ENCODE measurements at places on chromosomes 6 and 20. TPM values are rescaled to one million over a fixed set of nuclear protein-coding genes. Genes with fewer than 3 reads are reported as not detected.

DNA sequence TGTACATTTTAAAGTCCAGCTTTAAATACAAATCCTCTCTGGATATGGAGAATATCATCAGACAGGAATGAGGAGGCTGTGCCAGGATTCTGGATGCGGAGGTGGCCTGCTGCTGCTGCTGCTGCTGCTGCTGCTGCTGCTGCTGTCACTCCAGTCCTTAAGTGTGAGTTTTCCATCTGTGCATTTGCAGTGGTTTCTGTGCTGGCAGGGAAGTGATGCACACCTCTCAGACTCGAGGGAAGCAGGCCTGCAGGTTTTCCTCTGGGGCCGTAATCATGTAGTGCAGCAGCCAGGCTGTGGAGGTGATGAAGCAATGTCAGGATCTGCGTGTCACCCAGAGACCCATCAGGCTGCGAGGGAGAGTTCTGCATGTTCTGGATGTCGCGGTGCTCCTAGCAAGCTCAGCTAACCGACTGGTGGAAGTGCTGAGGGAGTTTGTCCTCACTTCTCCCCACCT is 32.0 kb downstream of the CFAP61 start:
- H3K4me3 ChIP-seq, result peak overlapping the region; percentile 71
- H3K27me3 ChIP-seq, result no peaks in the 10 kb centered on the region
- H3K36me3 ChIP-seq, result peaks cover 22% of the 10 kb centered on the region
- peak; percentile 88 for DNase-seq
- H3K4me1 ChIP-seq, result peaks cover 21% of the 10 kb centered on the region

DNA sequence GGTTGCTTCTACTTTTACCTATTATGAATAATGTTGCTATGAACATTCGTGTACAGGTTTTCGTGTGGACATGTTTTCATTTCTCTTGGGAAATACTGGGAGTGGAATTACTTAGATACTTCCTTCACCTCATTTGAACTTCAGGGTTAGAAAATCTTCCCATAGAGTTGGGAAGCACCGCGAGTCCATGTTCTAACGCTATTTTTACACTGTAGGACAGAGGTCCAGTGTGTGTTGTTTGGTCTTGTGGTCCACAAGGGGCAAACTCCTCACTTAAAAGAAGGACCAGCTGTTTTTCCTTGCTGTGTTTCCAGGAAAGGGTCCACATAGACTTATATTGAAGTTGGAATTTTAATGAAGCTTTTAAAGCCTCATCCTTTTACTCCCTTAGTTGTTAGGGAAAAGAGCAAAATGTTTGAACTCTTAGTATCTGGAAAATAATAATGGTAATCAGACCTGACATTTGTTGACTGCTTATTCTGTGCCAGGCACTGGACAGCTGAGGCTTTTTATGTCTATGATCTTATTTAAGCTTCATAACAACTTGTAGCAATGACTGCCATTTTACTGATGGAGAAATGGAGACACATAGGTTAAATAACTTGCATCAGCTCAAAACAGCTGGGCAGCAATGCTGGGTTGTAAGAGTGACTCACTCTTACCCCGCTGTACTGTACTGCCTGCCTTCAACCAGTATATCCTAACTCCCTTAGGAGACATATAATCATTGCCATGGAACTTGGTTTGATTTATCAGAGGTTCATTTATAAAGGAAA is 52.0 kb downstream of the CDC5L start:
- peaks cover 36% of the 10 kb centered on the region for H3K4me1 ChIP-seq
- no peaks in the 10 kb centered on the region for H3K36me3 ChIP-seq
- no peaks in the 10 kb centered on the region for H3K27me3 ChIP-seq
- H3K27ac ChIP-seq, result peak overlapping the region; percentile 71
- H3K4me3 ChIP-seq, result no peak overlapping the region

DNA sequence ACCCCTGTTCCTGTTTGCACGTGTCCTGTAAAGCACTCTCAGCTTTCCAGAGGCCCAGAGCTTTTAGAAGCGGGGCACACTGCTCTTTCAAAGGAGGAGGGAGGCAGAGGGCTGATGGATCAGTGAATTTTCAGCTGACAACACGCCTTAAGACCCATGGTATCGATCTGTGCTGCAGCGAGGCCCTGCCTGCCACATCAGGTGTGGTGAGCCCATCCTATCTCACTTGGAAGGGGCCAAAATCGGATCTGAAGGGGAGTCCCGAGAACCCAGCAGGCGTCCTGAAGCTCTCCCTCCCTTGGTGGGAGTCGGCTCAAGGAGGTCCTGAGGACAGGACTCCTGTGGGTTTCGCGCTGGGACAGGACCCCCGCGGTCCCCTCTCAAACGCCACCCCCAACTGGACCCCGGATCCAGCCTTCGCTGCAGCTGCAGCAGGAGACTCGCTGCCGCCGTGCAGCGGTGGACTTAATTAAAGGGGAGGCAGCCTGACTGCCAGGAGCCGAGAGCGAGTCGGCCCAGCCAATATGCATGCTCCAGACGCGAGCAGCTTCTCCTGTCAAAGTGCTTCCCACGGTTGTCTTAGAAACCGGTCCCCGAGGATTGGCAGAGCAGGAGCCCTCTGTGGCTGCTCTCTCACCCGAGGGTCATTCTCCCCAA is 580.0 kb upstream of the ZNF337 start:
- no peaks in the 10 kb centered on the region for H3K27me3 ChIP-seq
- no peaks in the 10 kb centered on the region for H3K36me3 ChIP-seq
- DNase-seq, result no peak
- no peak overlapping the region for H3K27ac ChIP-seq
- no peak overlapping the region for H3K4me3 ChIP-seq
- no peaks in the 10 kb centered on the region for H3K4me1 ChIP-seq

DNA sequence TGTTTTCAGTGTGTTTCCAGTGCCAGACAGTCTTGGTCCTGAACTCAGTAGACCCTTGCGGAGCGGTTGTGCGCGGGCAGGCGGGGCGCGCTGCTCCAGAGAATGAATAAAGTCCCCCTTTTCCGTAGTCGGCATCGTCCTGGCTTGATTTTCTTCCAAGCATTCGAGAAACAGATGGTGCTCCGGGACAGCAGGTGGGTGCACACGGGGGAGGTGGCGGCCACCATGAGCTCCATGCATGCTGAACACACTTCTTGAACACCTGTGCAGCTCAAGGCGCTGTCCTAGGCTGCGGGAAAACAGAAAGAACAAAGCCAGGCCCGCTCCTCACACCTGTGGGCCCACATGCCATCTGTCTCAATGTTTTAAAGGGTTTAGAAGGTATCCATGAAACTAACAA is 125.2 kb downstream of the TAF4 start:
- no peak overlapping the region for H3K27ac ChIP-seq
- no peak for DNase-seq
- no peaks in the 10 kb centered on the region for H3K27me3 ChIP-seq

DNA sequence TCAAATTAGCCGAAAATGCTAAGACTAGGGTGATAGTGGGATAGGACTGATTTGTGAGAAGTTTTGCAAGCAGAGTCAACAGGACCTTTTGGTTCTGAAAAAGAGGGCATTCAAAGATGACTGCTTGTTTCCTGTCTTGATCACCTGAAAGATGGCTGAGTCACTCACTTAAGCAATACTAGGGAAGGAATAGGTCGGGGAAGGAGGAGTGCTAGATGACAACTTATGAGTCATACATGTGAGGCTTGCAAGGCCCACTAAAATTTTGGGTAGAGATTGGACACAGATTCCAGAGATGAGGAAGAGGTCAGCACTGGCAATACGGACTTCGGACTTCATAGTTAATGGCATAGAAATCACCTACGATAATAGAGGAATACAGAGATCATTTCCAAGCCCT is 89.2 kb downstream of the FAM83B start:
- no peak overlapping the region for H3K27ac ChIP-seq
- no peaks in the 10 kb centered on the region for H3K4me1 ChIP-seq
- H3K4me3 ChIP-seq, result no peak overlapping the region

GRCh38 chr20:38369389-38369788 is 23.1 kb downstream of the LBP start:
- H3K4me3 ChIP-seq, result no peak overlapping the region
- H3K27ac ChIP-seq, result no peak overlapping the region
- no peaks in the 10 kb centered on the region for H3K36me3 ChIP-seq
- no peaks in the 10 kb centered on the region for H3K27me3 ChIP-seq
- H3K4me1 ChIP-seq, result no peaks in the 10 kb centered on the region
- DNase-seq, result no peak

FANCE gene
- 7.6 TPM for total RNA-seq

ABHD12 gene
- 18.4 TPM for total RNA-seq

All from gastrocnemius medialis (tissue), 4 donors.